ENCODE measurements at places on chromosomes 4 and X.
A peak's percentile ranks its signal among the peaks of the same experiment; 100 is the strongest.

- no peak for DNase-seq
These were observed 67.4 kb upstream of the SCML1 start for GRCh38 chrX:17669891-17670290.

DNA sequence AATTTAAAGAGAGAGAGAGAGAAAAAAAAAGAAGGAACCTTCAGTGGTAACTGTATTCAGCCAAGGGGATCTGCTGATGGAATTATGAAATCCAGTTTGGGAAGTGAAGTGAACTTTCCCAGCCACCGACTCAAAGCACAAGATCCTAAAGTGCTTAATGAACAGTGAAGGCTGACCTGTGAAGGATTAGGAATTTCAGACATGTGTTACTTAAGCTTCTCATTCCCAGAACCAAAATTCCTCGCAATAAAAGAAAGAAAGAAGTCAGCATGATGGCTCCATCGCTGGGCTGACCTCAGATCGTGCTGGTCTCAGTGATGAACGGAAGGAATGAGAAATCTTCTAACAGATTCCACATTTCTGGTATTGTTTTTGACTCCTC is 135.2 kb downstream of the ARSF start:
- DNase-seq = no peak

DNA sequence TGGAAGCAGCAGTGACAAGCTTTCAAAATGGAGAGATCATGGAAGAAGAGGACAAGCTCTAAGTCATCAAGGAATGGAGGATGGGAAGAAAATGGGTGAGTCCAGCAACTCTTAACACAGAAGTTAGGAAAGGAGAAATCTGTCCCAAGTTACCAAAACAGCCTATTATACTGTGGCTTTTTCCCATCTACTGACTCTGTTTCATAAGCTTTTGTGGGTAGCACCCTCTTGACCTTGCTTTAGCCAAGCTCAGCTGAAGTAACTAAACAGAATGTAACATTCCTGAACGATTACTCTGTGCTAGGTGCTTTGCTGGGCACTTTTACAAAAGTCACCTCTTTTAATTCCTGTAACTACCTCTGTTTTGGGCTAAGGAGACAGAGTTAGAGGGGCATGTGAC is 54.9 kb downstream of the MAP7D2 start:
- DNase-seq = no peak

- DNase-seq = no peak
These were observed 1.2 kb downstream of the PPARGC1A start for GRCh38 chr4:23888421-23889319.

DNA sequence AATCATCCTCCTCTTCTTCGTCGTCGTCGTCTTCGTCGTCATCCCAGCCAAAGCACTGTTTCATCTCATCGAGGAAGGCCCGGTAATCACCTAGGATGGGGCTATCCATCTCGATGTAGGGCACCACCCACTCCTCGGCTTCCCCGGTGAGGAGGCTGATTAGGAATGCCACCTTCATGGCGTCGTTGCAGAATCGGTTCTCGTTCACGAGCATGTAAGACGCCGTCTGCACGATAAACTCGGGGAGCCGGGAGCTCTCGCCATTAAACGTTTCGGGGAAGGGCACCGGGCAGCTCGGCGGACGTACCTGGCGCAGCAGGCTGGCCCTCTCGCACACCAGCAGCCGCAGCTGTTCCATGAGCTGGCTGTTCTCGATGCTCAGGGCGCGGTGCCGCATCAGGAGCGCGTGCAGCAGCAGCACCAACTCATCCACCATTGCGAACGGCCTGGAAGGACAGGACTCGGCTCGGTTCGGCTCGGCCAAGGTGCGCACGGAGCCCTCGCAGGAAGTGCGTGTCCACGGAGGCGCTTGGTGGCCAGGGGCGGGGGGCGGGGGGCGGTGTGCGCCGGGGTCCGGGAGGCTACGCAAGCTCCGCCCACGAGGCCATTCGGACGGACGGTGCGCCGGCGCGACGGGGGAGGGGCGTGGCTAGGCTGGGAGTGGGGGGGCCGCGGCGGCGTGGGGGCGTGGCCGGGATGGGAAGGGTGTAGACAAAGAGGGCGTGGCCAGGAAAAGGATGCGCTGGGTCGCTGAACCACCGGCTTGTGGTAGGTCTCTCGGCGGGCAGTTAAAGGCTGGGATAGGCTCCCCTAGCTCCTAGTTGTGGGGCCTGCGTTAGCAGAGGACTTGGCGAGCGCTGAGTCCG is at the start of gene LDOC1:
TSS of gene LDOC1 (minus strand) at position 544 of the 866 bp plus-strand sequence. CDS start at position 436, 108 bp downstream.
- DNase-seq = peak; percentile 84

- peak; percentile 54 for DNase-seq
These were observed 2.9 kb upstream of the LEF1 start for GRCh38 chr4:108171339-108172230.

DNA sequence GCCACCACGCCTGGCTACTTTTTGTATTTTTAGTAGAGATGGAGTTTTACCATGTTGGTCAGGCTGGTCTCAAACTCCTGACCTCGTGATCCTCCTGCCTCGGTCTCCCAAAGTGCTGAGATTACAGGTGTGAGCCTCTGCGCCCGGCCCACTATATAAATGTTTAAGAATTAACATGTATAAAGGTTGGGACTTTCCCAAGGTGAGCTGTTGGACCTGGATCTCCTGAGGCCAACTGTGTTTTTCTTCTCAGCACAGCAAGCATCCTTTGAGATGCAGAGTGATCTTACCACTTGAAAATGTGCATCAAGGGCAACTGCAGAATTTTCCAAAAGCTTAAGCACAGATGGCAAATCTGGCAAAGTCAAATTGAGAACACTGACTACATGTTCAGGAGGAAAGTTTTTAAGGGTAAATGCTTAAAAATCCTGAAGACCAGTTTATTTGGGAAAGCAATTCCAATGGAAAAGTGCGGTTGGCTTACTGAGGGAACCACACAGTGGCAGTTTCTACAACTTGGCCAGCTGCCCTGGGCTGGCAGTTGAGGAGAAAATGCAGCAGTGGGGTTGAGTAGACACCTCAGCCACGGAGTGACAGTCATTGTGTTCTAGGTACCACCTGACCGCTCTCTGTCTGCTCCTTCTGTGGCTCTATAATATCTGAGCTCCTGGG is 168.9 kb downstream of the CBR4 start:
- peak; percentile 30 for DNase-seq

- peak; percentile 75 for DNase-seq
These were observed 11.2 kb upstream of the PDGFRA start for GRCh38 chr4:54217642-54218495.

GRCh38 chr4:159158083-159158617 is 55.3 kb downstream of the RAPGEF2 start:
- DNase-seq = no peak

DNA sequence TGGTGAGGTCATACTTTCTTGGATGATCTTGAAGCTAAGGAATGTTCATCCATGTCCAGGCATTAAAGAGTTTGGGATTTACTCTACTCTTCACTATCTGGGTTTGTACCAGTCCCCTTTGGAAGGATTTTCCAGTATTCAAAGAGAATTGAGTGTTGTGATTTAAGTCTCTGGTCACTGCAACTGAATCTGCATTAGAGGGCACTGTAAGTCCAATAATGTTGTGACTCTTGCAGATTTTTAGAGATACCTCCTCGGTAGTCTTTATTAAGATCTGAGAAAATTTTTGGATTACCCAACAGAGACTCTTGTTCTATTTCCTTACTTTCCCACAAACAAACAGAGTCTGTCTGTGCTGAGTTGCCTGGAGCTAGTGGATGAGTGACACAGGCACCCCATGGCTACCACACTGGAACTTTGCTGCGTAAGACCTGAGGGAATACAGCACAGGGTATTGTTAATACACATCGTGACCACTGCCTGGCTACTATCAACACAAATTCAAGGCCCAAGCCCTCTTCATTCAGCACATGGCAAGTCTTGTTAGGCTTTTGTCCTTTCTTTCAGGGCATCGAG is 357.1 kb upstream of the KLHL4 start:
- no peak for DNase-seq

DNA sequence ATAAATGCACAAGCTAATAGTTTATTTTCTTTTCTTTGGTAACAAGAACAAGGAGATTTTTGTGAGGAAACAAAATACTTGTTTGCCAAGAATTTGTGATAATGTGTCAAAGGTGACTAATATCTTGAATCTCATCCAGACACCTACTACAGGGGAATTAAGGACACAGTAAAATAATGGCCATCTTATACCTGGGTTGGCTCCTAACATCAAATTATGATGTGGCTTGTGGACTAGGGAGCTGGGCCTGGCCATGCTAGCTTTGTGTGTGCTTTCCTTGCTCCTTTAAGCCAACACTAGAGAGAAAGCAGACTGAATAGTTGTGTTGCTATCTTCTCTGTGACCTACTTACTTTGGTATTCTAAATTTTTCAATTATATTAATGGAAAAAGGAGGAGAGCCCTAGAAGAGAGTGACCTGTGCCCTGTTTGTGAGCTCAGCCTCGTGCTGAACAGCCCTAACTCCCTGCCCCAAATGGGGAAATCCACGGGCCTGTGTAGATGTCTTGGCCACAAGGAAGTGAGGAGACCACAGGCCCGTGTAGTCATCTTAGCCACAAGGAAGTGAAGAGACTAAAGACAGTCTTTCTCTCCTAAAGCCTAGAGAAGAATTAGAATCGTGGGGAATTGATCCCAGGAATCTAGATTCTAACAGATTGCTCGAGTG is 23.3 kb downstream of the ARHGAP24 start:
- no peak for DNase-seq

GRCh38 chr4:31045724-31046318 is 325.7 kb downstream of the PCDH7 start:
- DNase-seq = no peak

DNA sequence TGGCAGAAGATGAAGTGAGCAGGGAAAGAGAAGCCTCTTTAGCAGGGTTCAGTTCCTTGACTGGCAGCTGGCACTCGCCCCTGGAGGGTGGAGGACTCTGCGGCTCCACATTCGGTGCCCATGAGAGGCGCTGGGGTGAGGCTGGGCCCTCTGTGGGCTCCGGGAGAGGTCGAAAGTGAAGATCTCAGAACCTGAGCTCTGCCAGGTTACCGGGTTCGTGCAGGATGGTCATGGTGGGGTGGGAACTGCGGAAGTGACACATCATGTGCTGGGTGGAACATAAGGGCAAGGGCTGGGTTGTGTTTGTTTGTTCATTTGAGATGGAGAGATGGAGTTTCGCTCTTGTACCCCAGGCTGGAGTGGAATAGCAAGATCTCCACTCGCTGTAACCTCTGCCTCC is 44.2 kb downstream of the TRIM61 start:
- no peak for DNase-seq

DNA sequence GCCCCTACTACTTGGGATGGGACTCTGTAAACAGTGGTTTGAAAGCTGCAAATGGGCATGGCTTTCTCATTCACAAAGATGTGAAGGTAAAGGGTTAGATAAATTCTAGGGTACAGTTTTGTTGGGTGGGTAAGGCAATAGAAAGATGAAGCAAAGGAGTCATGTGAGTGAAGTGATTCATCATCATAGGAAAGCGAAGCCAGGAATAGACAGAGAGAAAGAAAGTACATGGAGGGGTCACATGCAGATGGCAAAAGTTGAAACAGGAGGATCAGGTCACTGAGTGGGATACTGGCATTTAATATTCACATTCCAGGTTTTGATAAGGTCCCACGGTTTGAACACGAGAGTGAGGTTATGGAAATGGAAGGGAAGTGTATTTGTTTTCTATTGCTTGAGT is 8.2 kb upstream of the ABCG2 start:
- DNase-seq = no peak

DNA sequence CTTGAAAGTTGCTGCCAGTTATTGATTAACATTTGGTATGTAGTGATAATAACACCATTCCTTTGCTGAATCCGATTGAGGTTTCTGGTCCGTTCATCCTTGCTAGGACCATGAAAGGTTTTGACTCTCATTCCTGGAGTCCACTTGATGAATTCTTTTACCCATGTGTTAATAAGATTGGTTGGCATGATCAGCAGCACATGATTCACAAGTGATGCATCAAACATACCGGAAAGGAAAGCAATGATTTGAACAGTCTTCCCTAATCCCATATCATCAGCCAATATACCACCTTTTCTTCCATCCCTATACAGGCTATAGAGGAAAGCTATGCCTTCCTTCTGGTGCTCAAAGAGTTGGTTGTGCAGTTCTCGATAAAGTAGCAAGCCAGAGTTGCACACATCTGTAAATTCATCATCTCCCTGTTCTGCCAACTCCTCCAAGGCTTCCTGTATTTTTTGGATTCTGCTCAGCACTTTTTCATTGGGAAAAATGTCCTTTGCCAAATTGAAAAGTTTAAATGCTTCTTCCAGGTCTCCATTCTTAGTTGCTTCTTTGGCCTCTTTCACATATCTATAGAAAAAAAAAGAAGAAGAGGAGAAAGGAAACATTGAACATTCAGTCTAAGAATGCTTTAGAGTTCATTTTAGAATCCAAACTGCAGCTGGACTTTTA is 26.7 kb downstream of the PIN4 start:
- DNase-seq = no peak

- no peak for DNase-seq
These were observed 16.4 kb downstream of the FAT4 start for GRCh38 chr4:125331116-125331515.

GRCh38 chrX:43423876-43424275 is 232.2 kb upstream of the MAOA start:
- DNase-seq = no peak

DNA sequence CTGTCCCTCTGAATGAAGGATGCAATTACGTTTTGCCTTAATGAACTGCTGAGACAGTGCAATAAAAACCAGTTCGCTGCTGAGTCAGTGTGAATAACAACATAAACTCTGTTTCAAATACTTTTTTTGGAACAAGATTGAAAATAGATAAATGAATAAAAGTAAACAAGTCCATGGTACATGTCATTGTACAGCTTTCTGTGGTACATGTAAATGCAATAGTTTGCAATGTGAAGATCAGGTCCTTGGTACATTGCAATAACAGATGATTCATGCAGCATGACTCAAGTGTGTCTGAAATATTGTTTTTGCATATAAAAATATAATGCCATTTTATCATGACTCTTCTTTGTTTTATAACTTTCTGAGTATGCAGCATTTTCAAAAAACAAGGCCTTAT is 193.4 kb upstream of the PACRGL start:
- no peak for DNase-seq

GRCh38 chr4:167867191-167867590 is 225.1 kb upstream of the ANXA10 start:
- DNase-seq = no peak

- DNase-seq = peak; percentile 21
These were observed 546 bp downstream of the ZRSR2 start for GRCh38 chrX:15790769-15791290.

GRCh38 chr4:40736910-40737309 is 12.8 kb upstream of the NSUN7 start:
- peak; percentile 41 for DNase-seq

All from activated CD4-positive, alpha-beta T cell treated with anti-CD3 and anti-CD28 coated beads, Interleukin-2, Interleukin-6, amounts not matched to agents 100 ng/mL and 50 ng/mL, durations not matched to agents 16 hours and 8 hours (primary cell).